ENCODE measurements at places on chromosomes 16 and 17. TPM values are rescaled to one million over a fixed set of nuclear protein-coding genes. Genes with fewer than 3 reads are reported as not detected.

DNA sequence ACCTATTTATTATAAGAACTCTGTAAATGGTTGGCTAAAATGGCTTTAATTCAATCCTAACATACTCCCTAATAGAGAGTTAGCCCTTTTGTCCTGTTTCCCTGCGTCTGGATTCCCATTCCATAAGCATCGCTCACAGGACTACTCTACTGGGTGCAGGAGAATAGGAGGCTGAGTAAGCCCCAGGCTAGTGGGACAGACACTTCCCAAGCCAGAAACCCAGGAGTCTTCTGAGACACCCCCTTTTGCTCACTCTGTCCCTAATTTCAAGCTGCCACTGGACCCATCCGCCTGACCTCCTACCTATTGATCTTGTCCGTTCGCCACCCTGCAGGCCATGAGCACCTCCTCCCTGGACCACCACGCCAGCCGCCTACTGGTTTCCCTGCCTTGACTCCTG, 16.7 kb upstream of the TOB1 start:
- no peak overlapping the region for H3K4me3 ChIP-seq
- DNase-seq, result no peak
- no peaks in the 10 kb centered on the region for H3K36me3 ChIP-seq
- no peak overlapping the region for H3K27ac ChIP-seq
- H3K4me1 ChIP-seq, result peaks cover 7% of the 10 kb centered on the region

DNA sequence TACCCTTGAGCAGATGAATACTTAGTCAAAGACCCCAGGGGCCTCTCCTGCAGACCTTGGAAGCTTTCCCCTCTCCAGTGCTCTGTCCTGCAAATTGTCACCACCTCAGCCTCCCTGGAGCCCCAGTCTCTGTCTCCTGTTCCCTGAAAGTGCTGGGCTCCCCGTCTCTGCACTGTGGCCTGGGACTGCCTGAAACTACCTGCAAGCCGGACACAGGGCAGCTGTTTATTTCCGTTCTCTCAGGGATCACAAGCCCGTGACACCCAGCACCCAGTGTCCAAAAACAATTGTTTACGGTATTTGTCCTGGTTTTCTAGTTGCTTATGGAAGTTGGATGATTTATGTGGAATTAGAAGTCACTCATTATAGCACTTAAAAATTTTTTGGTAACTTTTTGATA, 81.6 kb upstream of the CHMP6 start:
- no peak for DNase-seq
- H3K4me1 ChIP-seq, result peaks cover 7% of the 10 kb centered on the region
- H3K36me3 ChIP-seq, result peaks cover 30% of the 10 kb centered on the region
- no peak overlapping the region for H3K4me3 ChIP-seq
- H3K27ac ChIP-seq, result no peak overlapping the region
- H3K27me3 ChIP-seq, result peaks cover 18% of the 10 kb centered on the region

- H3K36me3 ChIP-seq, result peaks cover 7% of the 10 kb centered on the region
- DNase-seq, result no peak
- H3K27me3 ChIP-seq, result peaks cover 8% of the 10 kb centered on the region
- H3K27ac ChIP-seq, result no peak overlapping the region
- peaks cover 11% of the 10 kb centered on the region for H3K4me1 ChIP-seq
- no peak overlapping the region for H3K4me3 ChIP-seq
Measured at GRCh38 chr17:10081571-10082169, 116.7 kb downstream of the GAS7 start.

- no peak overlapping the region for H3K27ac ChIP-seq
- peaks cover 7% of the 10 kb centered on the region for H3K4me1 ChIP-seq
- H3K4me3 ChIP-seq, result no peak overlapping the region
- peaks cover 8% of the 10 kb centered on the region for H3K27me3 ChIP-seq
- no peak for DNase-seq
- H3K36me3 ChIP-seq, result peaks cover 35% of the 10 kb centered on the region
Measured at GRCh38 chr16:72961863-72962262, 86.1 kb downstream of the ZFHX3 start.

DNA sequence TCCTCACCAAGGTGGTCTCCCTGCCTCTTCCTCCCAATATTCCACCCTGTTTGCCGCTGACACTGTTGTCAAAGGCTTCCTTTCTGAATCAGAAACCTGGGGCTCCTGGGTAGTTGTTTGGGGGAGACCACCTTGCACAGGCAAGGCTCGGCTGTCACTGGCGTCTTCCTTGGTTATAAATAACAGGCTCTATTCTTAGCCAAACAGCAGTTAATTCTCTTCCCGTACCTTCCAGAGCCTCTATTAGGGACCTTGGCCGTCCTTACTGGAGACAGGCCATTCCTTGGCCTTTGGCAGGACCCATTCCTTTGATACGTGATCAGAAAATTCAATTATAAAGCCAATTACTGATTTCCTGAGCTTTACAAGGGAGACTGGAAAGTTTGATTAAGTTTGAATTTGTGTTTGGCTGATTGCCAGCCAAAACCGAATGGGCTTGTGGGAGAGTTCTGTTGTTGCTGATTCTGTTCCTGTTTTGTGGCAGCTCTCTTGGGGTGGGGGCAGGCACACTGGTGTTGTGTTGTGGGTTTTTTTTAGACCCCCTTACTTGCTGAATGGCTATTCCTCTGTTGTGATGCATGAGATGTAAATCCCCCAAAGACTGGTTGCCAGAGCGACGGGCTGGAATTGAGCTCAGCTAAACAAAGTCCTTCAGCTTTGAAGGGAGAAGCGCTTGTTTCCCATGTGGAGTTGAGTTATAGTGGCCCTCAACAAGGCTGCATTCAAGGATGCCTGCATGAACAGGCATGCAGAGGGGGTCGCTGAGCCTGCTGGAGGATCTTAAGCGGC, 104.6 kb downstream of the GNAO1 start:
- no peak for DNase-seq
- no peaks in the 10 kb centered on the region for H3K27me3 ChIP-seq
- H3K27ac ChIP-seq, result no peak overlapping the region
- no peaks in the 10 kb centered on the region for H3K4me1 ChIP-seq
- no peak overlapping the region for H3K4me3 ChIP-seq

DNA sequence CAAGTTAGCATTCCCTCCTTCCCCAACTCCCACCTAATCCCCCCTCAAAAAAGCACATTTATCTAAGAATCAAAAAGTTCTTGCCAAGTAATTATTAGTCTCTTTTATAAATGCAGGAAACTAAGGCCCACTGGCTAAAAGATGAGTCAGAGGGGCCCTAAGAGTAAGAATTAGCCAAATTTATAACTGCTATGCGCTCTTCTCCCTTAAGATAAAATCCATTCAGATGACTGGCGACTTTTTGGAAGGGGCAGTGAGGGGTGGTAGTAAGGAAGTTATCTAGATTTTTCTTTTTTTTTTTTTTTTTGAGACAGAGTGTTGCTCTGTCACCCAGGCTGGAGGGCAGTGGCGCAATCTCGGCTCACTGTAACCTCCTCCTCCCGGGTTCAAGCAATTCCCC, 17.1 kb downstream of the ZNF652 start:
- no peak for DNase-seq
- no peaks in the 10 kb centered on the region for H3K4me1 ChIP-seq
- H3K36me3 ChIP-seq, result no peaks in the 10 kb centered on the region
- H3K4me3 ChIP-seq, result no peak overlapping the region

DNA sequence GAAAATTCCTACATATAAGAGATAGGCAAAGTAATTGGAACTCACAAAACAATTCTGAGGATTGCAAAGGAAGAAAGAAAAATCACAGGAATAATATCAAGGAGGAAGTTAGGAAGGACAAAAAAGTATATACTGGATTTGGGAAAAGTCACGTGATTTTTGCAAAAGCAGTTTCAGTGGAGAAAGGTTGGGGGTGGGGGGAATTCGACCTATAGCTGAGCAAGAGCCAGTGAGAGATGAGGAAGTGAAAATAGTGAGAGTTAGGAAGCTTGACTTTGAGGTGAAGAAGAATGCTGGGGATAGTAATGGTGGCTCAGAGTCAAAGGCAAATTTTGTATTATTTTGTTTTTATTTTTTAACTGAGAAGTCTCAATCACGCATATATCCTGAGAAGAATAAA, 438.0 kb upstream of the PMFBP1 start:
- no peak for DNase-seq
- no peaks in the 10 kb centered on the region for H3K4me1 ChIP-seq
- H3K27me3 ChIP-seq, result no peaks in the 10 kb centered on the region
- no peaks in the 10 kb centered on the region for H3K36me3 ChIP-seq
- no peak overlapping the region for H3K4me3 ChIP-seq

- DNase-seq, result no peak
- H3K27me3 ChIP-seq, result peaks cover 1% of the 10 kb centered on the region
- H3K27ac ChIP-seq, result no peak overlapping the region
- H3K36me3 ChIP-seq, result no peaks in the 10 kb centered on the region
- H3K4me3 ChIP-seq, result no peak overlapping the region
Measured at GRCh38 chr16:79163691-79164387, 436.7 kb downstream of the MAF start.

- no peak overlapping the region for H3K27ac ChIP-seq
- H3K4me3 ChIP-seq, result no peak overlapping the region
- peaks cover 4% of the 10 kb centered on the region for H3K36me3 ChIP-seq
Measured at GRCh38 chr17:67716405-67716798, 1.3 kb upstream of the NOL11 start.

DNA sequence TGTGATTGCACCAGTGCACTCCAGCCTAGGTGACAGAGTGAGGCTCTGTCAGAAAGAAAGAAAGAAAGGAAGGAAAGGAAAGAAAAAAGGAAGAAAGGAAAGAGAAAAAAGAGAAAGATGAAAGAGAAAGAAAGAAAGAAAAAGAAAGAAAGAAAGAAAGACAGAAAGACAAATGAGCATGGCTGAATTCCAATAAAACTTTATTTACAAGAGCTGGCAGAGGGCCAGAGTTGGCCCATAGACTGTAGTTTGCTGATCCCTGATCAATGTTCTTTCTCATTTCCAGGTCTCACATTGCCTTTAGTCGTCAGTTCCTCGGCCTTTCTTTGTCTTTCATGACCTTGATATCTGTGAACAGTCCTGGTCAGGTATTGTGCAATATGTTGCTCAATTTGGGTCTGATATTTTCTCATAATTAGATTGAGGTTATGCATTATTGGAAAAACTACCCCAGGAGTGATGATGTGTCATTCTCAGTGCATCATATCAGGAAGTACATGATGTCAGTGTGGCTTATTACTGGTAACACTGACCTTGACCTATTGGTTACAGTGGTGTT, 68.5 kb upstream of the MED9 start:
- H3K27me3 ChIP-seq, result peaks cover 7% of the 10 kb centered on the region
- no peak overlapping the region for H3K4me3 ChIP-seq
- H3K27ac ChIP-seq, result no peak overlapping the region
- peaks cover 6% of the 10 kb centered on the region for H3K4me1 ChIP-seq
- DNase-seq, result no peak

GRCh38 chr16:56636616-56637413, 1.7 kb upstream of the MT1A start:
- H3K27ac ChIP-seq, result no peak overlapping the region
- DNase-seq, result no peak
- peaks cover 39% of the 10 kb centered on the region for H3K27me3 ChIP-seq
- no peak overlapping the region for H3K4me3 ChIP-seq

The OR1A1 gene
- not detected for total RNA-seq

The ZP2 gene
- total RNA-seq, result 4.1 TPM

The CYB5D1 gene
- 6.4 TPM for total RNA-seq

The TRPV2 gene
- 4.8 TPM for total RNA-seq

The PRR29 gene
- 25.3 TPM for total RNA-seq

Data from endothelial cell (in vitro differentiated cells).